Diencephalon (tissue), 1 donor: ENCODE measurements at places on chromosomes 1 and 21. TPM values are rescaled to one million over a fixed set of nuclear protein-coding genes. Genes with fewer than 3 reads are reported as not detected.

The CRYZ gene
- total RNA-seq, result 22.1 TPM

The TESK2 gene
- total RNA-seq, result 0.92 TPM

The OR2L8 gene
- total RNA-seq, result 2.5 TPM

The CSMD2 gene
- 31.8 TPM for total RNA-seq

The TMEM200B gene
- total RNA-seq, result 1.8 TPM

The SRM gene
- total RNA-seq, result 19.1 TPM

The TSPEAR gene
- total RNA-seq, result 0.23 TPM

The PRR9 gene
- total RNA-seq, result not detected

The MRAP gene
- total RNA-seq, result not detected

The CLCNKB gene
- total RNA-seq, result 0.92 TPM

The CELA2A gene
- total RNA-seq, result not detected

The OPTC gene
- not detected for total RNA-seq

The FCRLA gene
- total RNA-seq, result not detected

The PADI3 gene
- total RNA-seq, result not detected

The RBM11 gene
- 14.3 TPM for total RNA-seq

The CD48 gene
- 0.46 TPM for total RNA-seq

The SLC37A1 gene
- total RNA-seq, result 40.6 TPM

The HRNR gene
- not detected for total RNA-seq

The PRDM15 gene
- total RNA-seq, result 7.2 TPM

The RHD gene
- 0.92 TPM for total RNA-seq

The ANXA9 gene
- not detected for total RNA-seq

The COL11A1 gene
- 36.7 TPM for total RNA-seq

The OR6K3 gene
- not detected for total RNA-seq

The PRRX1 gene
- 10.6 TPM for total RNA-seq

The NR5A2 gene
- 0.69 TPM for total RNA-seq

The SVBP gene
- 39.9 TPM for total RNA-seq

The RGS13 gene
- 1.2 TPM for total RNA-seq

The C4BPA gene
- total RNA-seq, result not detected

The MRPS21 gene
- total RNA-seq, result 61.6 TPM

The DYRK1A gene
- 159 TPM for total RNA-seq

The DNAI4 gene
- 81.0 TPM for total RNA-seq

The VWA5B1 gene
- total RNA-seq, result 4.8 TPM

The KIF17 gene
- 17.8 TPM for total RNA-seq

The PLXNA2 gene
- 47.5 TPM for total RNA-seq

The RPTN gene
- total RNA-seq, result not detected

The MPZ gene
- 1.2 TPM for total RNA-seq

The MYOG gene
- not detected for total RNA-seq

The NBPF10 gene
- total RNA-seq, result 0.92 TPM

The AIRE gene
- total RNA-seq, result 0.23 TPM

The NOS1AP gene
- total RNA-seq, result 7.6 TPM

The SELL gene
- 1.4 TPM for total RNA-seq

The COA6 gene
- 18.2 TPM for total RNA-seq

The ELAVL4 gene
- total RNA-seq, result 119 TPM

The KCNJ10 gene
- 5.5 TPM for total RNA-seq

The LRRC71 gene
- total RNA-seq, result 1.2 TPM

The SPATA46 gene
- not detected for total RNA-seq
